ENCODE measurements at places on chromosomes 6 and 20.

- DNase-seq = no peak
Measured at GRCh38 chr20:59025511-59025910, 6.3 kb downstream of the TUBB1 start.

DNA sequence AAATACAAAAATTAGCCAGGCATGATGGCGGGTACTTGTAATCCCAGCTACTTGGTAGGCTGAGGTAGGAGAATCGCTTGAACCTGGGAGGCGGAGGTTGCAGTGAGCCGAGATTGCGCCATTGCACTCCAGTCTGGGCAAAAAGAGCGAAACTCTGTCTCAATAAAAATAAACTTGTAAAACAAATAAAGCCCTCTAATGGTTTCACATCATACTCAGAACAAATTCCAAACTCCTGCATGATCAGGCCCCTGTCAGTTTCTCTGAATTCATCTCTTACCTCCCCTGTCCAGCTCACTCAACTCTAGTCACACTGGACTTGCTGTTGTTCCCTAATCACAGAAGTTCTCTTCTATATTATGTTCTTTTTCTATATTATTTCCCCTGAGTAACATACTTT lies 43.1 kb upstream of the SGK1 start:
- no peak for DNase-seq

DNA sequence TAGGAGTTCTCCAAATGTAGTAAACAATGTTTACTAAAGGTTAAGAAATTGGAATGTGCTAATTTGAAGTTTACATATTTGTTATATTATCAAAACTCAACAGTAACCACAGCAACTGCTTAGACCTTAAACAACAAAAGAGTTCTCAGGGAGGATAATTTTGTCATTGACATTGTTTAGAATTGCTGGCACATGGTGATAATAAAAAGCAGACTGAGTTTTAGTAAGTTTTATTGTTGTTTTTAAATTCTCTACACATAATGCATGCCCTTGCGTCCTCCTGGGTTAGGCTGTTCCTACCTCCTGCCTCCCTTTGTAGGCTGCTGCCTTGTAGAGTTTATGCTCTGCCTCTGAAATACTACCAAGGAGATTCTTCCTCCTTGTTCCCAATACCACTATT lies 28.7 kb downstream of the LAMA4 start:
- DNase-seq = no peak

- DNase-seq = no peak
Measured at GRCh38 chr6:30886897-30887255, 2.6 kb downstream of the DDR1 start.

GRCh38 chr6:137657351-137657911 lies 163.2 kb upstream of the OLIG3 start:
- no peak for DNase-seq

- DNase-seq = peak; percentile 42
Measured at GRCh38 chr20:51529081-51529681, 13.3 kb downstream of the NFATC2 start.

GRCh38 chr20:18985551-18985950 lies 172.0 kb downstream of the SCP2D1 start:
- DNase-seq = no peak

DNA sequence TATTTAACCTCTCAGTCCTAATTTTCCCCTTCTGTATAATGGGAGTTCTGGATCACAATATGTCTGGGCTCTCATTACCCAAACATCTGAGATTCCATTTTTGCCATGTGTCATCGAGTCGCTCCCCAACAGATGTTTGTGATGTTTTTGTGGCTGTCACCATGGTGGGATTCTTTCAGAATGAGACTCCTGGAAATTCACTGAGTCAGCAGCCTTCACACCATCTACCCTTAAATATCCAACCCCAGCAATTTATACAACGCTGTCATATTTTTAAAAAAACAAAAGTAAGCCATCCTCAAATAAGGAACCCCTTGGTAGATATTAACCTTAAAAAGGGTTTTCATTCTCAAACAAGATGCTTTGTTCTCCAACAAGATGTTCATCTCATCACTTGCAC lies 20.9 kb downstream of the NRSN1 start:
- DNase-seq = no peak

DNA sequence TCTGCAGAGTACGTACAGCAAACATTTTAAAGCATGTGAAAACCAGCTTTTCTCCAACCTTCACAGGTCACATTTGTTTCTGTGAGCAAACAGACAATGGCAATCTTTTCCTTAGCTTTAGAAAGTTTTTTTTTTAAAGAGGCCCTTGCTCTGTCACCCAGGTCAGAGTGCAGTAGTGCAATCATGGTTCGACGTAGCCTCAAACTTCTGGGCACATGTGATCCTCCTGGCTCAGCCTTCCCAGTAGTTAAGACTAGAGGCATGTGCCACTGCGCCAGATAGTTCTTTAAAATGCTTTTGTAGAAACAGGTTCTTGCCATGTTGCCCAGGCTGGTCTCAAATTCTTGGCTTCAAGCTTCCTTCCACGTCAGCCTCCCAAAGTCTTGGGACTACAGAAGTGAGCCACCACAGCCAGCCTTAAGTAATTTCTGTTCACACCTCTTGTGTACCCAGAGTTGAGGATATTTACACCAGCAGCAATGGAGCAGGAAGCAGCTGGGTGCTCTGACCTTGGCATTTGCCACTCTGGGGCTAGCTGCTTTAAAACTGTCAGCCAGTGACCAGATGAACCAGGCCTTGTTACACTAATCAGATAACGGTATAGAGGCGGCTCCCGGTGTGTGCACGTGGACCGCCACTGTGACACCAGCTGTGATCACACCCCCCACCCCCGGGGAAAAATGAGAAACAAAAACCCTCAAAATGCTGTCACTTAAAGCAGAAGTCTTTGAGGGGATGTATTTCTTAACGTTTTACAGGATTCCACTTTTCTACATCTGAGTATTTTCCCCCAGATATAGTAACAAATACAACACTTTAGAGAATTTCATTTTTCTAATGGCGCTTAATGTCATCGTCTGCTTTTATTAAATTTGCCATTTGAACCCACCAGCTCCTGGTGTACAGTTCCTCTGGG lies 71.3 kb downstream of the AKAP12 start:
- no peak for DNase-seq

DNA sequence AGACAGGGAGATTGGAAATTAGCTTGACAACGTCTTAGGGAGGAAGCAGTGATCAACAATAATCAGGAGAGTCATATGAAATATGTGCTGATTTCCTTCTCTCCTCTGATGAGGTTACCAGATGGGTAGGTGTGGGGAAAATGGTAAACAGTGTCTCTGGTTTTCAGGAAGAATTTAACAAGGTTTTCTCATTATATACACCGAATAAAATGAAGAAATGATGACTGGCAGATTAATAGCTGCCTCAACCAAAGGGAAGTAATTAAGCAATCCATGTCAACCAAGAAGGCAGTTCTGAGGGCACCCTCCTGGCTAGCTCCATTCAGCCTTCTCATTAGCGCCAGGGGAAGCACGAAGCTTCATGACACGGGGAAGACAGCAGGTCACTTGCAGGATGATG lies 12.7 kb upstream of the RAMACL start:
- no peak for DNase-seq

GRCh38 chr6:17485946-17486345 lies 92.6 kb downstream of the CAP2 start:
- no peak for DNase-seq

- no peak for DNase-seq
Measured at GRCh38 chr6:44462797-44463727, 75.6 kb downstream of the CDC5L start.

GRCh38 chr20:17636523-17637412 lies 45.3 kb downstream of the RRBP1 start:
- no peak for DNase-seq

DNA sequence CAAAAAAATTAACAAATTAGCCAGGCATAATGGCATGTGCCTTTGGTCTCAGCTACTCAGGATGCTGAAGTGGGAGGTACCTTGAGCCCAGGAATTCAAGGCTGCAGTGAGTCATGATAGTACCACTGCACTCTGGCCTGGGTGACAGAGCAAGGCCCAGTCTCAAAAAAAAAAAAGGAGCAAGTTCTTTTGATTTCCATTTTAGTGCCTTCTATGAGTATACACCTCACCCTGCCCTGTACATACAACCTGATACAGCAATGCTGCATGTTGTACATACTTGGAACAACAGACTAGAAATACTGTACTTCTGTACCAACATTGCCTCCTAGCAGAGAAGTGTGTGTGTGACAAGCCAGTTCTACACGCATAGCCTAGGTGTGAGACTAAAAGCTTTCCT lies 97.3 kb upstream of the CARMIL1 start:
- no peak for DNase-seq

- DNase-seq = no peak
Measured at GRCh38 chr6:79467716-79468115, 69.5 kb downstream of the LCA5 start.
